ENCODE measurements at places on chromosomes 12 and 14. TPM values are rescaled to one million over a fixed set of nuclear protein-coding genes. Genes with fewer than 3 reads are reported as not detected.

EXOC3L4 gene
- 0.38 TPM for total RNA-seq

OASL gene
- 0.35 TPM for total RNA-seq

AJUBA gene
- total RNA-seq: 10.9 TPM

HRK gene
- 0.27 TPM for total RNA-seq

CCDC175 gene
- not detected for total RNA-seq

PRB3 gene
- not detected for total RNA-seq

CMA1 gene
- total RNA-seq: 1.9 TPM

P2RX2 gene
- not detected for total RNA-seq

CD163 gene
- 72.0 TPM for total RNA-seq

SERPINA9 gene
- not detected for total RNA-seq

RNASE1 gene
- total RNA-seq: 317 TPM

LRTM2 gene
- total RNA-seq: not detected

NTF3 gene
- total RNA-seq: 1.1 TPM

COQ10A gene
- total RNA-seq: 153 TPM

A2M gene
- total RNA-seq: 478 TPM

GZMB gene
- 1.3 TPM for total RNA-seq

TRIAP1 gene
- total RNA-seq: 15.1 TPM

FOXG1 gene
- not detected for total RNA-seq

CLEC4C gene
- total RNA-seq: not detected

PLEKHD1 gene
- 0.22 TPM for total RNA-seq

ACOT6 gene
- not detected for total RNA-seq

SLC6A15 gene
- not detected for total RNA-seq

LRRIQ1 gene
- total RNA-seq: 0.22 TPM

LBHD2 gene
- total RNA-seq: not detected

SLC7A8 gene
- 11.6 TPM for total RNA-seq

BDKRB1 gene
- total RNA-seq: not detected

AQP5 gene
- 0.38 TPM for total RNA-seq

SERPINA3 gene
- 55.2 TPM for total RNA-seq

HOXC4 gene
- total RNA-seq: not detected

HSPA2 gene
- 14.1 TPM for total RNA-seq

KRT71 gene
- total RNA-seq: not detected

HHIPL1 gene
- total RNA-seq: 1.6 TPM

KRT3 gene
- not detected for total RNA-seq

POTEG gene
- not detected for total RNA-seq

GDF11 gene
- total RNA-seq: 6.0 TPM

B4GALNT3 gene
- total RNA-seq: 32.1 TPM

HPD gene
- total RNA-seq: 2.7 TPM

ABCD2 gene
- 9.2 TPM for total RNA-seq

NOPCHAP1 gene
- total RNA-seq: 9.2 TPM

SLC6A12 gene
- 0.86 TPM for total RNA-seq

KLRC2 gene
- total RNA-seq: not detected

STAC3 gene
- 1.2 TPM for total RNA-seq

EFS gene
- total RNA-seq: 3.2 TPM

ADCK1 gene
- total RNA-seq: 8.9 TPM

TNFAIP2 gene
- total RNA-seq: 46.7 TPM

ADAM21 gene
- 0.48 TPM for total RNA-seq

TMTC2 gene
- total RNA-seq: 3.7 TPM

TAS2R7 gene
- not detected for total RNA-seq

Measured in Right ventricle myocardium superior (tissue), 1 donor.